Bladder microvascular endothelial cell (primary cell): ENCODE measurements at places on chromosomes 2 and 18. TPM values are rescaled to one million over a fixed set of nuclear protein-coding genes. Genes with fewer than 3 reads are reported as not detected.

Gene ARHGAP15
- 0.19 TPM in 1 of 2 replicates, not detected in the other for total RNA-seq

Gene CENPA
- total RNA-seq = 6.7 and 13.9 TPM in 2 replicates

Gene CAPN13
- not detected in 2 replicates for total RNA-seq

Gene SFT2D3
- total RNA-seq = 2.1 and 2.6 TPM in 2 replicates

Gene SPP2
- not detected in 2 replicates for total RNA-seq

Gene NR4A2
- total RNA-seq = under 0.01 and 0.13 TPM in 2 replicates

Gene FEZ2
- 77.1 and 126 TPM in 2 replicates for total RNA-seq

Gene REG3G
- not detected in 2 replicates for total RNA-seq

Gene IER3IP1
- total RNA-seq = 22.5 and 35.4 TPM in 2 replicates

Gene PARD6G
- 0.97 and 25.0 TPM in 2 replicates for total RNA-seq

Gene KCNE4
- 0.31 and 0.65 TPM in 2 replicates for total RNA-seq

Gene ZNF532
- total RNA-seq = 39.8 and 86.7 TPM in 2 replicates

Gene CFLAR
- 173 and 330 TPM in 2 replicates for total RNA-seq

Gene GCG
- not detected in 2 replicates for total RNA-seq

Gene CARF
- total RNA-seq = 1.9 and 3.5 TPM in 2 replicates

Gene SPRED2
- 1.6 and 4.2 TPM in 2 replicates for total RNA-seq

Gene ACSL3
- total RNA-seq = 63.3 and 101 TPM in 2 replicates

Gene OR6B2
- total RNA-seq = not detected in 2 replicates

Gene LCT
- under 0.01 TPM in 1 of 2 replicates, not detected in the other for total RNA-seq

Gene CHRND
- not detected in 2 replicates for total RNA-seq
